ENCODE measurements at places on chromosomes 4 and X. TPM values are rescaled to one million over a fixed set of nuclear protein-coding genes. Genes with fewer than 3 reads are reported as not detected.

Gene HTR2C
- not detected for total RNA-seq

Gene MAGEA8
- not detected for total RNA-seq

Gene ELF4
- 52.1 TPM for total RNA-seq

Gene CT45A1
- total RNA-seq: not detected

Gene WDR1
- total RNA-seq: 135 TPM

Gene ACE2
- not detected for total RNA-seq

Gene RBM47
- 59.3 TPM for total RNA-seq

Gene PHOX2B
- total RNA-seq: 0.10 TPM

Gene ADH1C
- not detected for total RNA-seq

Gene CD99L2
- total RNA-seq: 9.6 TPM

Gene ADRA2C
- total RNA-seq: not detected

Gene PAGE2
- total RNA-seq: not detected

Gene TMEM35A
- total RNA-seq: not detected

Gene KLHL2
- total RNA-seq: 42.2 TPM

Data from mononuclear cell (primary cell).